ENCODE measurements at places on chromosomes 11 and 22. TPM values are rescaled to one million over a fixed set of nuclear protein-coding genes. Genes with fewer than 3 reads are reported as not detected.

The MUC6 gene
- not detected for polyA plus RNA-seq

The MAFF gene
- 4.8 TPM for polyA plus RNA-seq

The MS4A3 gene
- polyA plus RNA-seq = not detected

The KMT5B gene
- polyA plus RNA-seq = 96.8 TPM

The GSC2 gene
- polyA plus RNA-seq = not detected

The PGM2L1 gene
- polyA plus RNA-seq = 95.0 TPM

The TNNT3 gene
- not detected for polyA plus RNA-seq

The LARGE2 gene
- polyA plus RNA-seq = not detected

The ATG16L2 gene
- polyA plus RNA-seq = 10.6 TPM

Data from neural cell (in vitro differentiated cells).